ENCODE measurements at places on chromosomes 5 and 9.
A peak's percentile ranks its signal among the peaks of the same experiment; 100 is the strongest.

GRCh38 chr9:86637515-86637914, 283.3 kb upstream of the TUT7 start:
- no peak for DNase-seq

- DNase-seq: no peak
Measured at GRCh38 chr9:110897943-110898342, 140.3 kb downstream of the LPAR1 start.

DNA sequence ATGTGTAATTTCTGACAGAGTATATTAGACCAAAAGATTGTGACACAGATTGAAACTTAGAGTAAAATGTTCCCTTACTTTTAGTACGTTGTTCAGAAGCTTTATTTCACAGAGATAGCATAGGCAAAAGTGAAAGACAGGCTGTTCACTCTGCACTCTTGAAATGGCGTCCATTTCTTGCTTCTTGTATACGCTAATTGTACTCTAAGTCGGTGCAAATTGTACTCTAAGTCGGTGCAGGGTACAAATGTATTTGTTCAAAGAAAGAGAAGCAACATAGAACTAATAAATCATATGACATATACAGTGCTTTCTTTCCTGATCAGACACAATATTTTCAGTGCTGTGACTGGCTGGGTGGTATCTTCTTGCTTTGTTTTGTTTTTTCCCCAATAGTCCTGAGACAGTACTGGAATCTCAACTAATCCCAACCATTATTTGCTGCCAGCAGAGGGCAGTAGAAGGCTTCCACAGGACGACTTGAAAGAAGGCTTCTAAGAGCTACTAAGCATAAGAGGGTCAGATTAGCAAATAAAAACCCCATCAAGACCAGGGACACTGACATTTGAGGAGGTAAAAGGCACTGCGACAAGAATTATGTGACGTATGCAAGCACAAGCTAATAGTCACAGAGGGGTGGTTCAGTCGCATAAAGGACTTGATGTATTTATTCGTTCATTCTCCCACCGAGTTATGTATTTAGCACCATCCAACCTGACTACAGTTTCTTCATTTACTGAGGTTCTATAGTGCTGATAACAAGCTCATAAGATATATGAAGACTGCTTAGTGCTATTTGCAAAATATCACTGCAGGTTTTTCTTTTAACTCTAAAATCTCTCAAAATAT, 831.8 kb downstream of the TAF11L14 start:
- no peak for DNase-seq

DNA sequence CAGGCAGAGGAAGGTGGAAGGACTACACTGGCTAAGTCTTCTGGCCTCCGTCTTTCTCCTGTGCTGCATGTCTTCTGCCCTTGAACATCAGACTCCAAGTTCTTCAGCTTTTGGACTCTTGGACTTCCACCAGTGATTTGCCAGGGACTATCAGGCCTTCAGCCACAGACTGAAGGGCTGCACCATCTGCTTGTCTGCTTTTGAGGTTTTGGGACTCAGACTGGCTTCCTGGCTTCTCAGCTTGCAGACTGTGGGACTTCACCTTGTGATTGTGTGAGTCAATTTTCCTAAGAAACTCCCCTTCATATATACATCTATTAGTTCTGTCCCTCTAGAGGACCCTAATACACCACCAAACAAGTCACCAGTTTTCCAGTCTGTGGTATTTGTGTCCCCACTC, 9.7 kb upstream of the ANKDD1B start:
- no peak for DNase-seq

DNA sequence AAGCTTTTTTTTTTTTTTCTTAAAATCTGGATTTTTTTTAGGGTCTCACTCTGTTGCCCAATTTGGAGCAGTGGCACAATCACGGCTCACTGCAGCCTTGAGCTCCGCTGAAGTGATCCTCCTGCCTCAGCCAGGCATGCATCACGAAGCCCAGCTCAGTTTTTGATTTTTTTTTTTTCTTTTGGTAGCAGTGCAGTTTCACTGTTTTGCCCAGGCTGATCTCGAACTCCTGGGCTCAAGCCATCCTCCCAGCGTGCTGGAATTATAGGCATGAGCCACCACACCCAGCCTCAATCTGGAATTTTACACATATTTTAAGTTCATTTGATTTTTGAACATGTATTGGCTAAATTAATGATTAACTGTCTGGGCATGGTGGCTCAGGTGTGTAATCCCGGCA, 36.3 kb downstream of the TRIO start:
- no peak for DNase-seq

DNA sequence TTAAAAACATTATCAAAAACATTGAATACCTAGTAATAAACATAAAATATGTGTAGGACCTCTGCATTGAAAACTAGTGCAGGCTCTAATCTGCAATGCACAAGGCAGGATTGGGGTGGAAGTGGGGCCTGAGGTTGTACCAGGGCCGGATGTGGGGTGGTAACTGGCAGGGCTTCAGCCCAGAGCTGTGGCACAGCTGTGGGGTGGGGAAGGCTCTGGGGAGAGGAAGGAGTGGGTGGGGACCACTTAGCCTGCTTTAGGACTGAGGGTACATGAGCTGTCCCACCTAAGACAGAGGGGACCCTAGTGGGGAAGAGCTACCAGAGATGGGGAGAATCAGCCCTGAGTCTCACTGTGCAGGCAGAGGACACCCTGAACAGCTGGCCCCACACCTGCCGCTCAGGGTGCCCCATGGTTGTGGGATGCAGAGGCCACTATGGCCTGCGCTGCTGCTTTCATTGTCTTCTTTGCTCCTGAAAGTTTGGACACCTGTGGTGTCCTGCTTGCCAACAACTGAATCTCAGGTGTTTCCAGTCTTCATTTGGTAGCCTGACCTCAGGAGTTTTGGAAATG, 311.4 kb downstream of the TLE4 start:
- no peak for DNase-seq

DNA sequence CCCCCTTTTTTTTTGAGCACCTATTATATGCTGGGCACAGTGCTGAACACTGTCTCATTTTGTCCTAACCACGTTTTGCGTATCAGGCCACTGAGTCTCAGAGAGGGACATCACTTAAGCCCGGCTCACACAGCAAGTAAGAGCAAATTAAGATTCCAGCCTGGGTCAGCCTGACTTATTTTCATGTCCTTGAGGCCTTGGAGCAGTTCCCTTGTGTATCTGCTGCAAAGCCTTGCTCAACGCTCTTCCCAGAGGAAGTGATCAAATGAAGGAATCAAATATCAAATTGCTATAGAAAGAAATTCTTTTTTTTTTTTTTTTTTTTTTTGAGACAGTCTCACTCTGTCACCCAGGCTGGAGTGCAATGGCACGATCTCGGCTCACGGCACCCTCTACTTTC, 30.7 kb downstream of the ERGIC1 start:
- no peak for DNase-seq

GRCh38 chr5:620586-621180, 8.5 kb downstream of the CEP72 start:
- no peak for DNase-seq

DNA sequence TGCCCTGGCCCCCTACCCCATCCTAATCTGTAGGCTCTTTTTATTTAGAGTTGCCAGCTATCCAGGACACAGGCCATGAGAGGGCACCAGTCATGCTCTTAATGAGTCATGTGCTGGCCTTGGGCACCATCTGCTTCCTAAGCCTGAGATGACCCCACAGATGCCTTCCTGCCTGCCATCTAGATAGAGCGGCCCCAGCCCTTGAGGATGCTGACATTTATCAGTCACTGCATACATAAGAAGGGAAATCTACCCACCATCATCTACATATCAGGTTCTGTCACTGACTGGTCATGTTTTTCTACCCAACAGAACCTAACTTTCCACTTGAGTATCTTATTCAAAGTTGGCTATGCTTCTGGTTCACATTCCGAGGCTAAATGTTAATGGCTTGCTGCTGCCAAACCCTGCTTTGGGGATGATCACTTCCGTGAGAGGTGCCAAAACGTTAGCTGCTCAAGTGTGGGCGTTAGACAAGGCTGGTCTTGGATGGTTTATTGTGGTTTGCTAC, 49.9 kb upstream of the TTC23L start:
- DNase-seq: peak; percentile 6

DNA sequence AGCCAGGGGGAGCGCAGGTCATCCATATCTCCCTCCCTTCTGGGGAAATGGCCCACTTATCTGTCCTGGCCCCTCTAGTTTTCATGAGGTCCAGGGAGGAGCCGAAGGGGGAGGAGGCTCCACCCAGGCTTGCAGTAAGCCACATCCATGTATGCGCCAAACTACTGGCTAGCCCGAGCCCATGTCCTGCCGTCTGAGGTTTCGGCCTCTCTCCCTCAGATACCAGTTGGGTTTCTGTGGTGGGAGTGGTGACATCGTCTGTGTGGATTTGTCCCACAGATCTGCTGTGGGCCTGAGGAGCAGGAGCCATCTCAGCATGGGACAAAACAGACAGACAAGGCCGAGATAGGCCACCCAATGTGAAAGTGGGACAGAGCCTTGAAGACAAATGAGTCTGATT, 78.3 kb upstream of the ORM1 start:
- no peak for DNase-seq

DNA sequence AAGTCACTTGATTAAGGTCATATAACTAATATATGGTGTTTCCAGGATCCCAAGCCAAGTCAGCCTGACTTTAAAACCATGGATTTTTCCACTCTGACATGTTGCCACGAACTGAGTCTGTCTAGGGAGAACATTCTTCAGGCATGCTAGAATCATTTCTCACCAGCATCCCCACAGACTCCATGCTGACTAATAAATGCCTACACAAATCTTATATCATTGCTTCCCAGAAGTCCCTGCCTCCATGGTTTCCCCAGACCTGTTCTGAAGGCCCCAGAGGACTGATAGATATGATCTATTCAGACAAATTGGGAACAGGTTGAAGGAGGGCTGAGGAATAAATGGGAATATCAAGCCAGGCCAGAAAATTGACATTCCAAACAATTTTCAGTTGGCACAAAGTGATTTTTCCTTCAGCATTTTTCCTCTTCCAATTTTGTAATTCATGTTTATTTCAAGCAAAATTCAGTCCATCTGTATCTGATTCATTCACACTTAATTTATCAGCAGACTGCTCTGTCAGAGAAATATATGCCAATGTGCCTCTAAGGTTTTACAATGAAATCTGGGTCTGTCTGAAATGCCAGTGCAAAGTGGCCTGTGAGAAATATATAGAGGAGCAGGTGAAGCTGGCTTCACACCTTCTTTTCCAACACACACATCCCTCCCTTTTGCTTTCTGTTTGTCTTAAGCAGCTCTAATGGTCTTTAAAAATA, 413.6 kb upstream of the TNC start:
- peak; percentile 87 for DNase-seq

DNA sequence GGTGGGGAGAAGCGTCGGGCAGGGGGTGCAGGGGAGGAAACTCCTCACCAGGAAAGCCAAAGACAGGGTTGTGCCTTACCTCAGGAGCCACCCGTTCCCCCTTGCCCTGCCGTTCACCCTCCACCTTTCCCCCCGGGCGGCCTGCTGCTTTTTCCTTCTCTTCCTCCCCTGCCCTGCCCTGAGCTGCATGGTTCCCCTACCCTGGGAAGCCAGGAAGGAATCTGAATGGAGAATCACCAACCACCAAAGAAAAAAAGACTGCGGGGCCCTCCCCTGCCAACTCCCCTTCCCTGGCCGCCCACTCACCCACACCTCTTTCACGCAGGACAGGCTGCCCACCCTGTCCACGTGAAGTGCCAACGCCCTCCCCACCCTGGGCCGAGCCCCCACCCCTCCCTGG, 820 bp upstream of the NFX1 start:
- DNase-seq: no peak

GRCh38 chr5:6604946-6605345, 27.9 kb downstream of the NSUN2 start:
- DNase-seq: no peak

GRCh38 chr5:37316027-37316426, 54.9 kb downstream of the NUP155 start:
- no peak for DNase-seq

DNA sequence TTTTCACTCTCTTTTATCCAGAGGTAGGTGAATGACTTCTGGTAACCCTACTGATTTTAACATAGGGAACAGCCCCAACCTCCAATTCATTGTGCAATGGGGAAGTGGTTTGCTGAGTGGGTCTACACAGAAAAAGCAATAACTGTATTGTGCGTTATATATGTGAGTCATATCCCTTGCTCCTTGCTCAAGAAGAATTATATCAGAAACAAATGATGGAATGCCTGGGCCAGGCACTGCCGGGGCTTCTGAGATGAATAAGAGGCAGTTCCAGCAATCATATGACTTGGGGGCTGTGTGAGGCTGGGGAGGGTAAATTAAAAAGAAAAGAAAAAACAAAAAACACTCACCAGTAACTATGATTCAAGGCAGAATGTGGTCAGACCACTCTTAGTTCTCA, 79.2 kb upstream of the ABCA1 start:
- DNase-seq: peak; percentile 79

All from BJ (cell line).